ENCODE measurements at places on chromosomes 2 and 18.

DNA sequence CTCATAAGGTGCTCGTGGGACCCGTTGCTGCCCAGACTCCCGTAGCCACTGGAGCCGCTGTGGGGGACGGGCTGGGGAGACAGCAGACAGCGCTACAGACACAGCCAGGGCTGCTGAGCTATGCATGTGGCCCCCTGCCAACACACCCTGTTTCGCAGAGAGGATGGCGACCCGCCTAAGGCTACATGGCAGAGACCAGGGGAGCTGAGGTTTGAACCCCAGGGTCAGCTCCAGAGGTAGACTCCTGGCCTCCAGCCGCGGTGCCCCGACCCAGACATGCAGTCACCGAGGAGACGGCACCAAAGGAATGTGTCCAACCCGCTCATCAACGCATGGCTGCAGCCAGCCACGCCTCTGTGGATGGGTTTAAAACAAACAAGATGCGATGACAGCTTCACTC lies 21.0 kb upstream of the HES6 start:
- DNase-seq = no peak

DNA sequence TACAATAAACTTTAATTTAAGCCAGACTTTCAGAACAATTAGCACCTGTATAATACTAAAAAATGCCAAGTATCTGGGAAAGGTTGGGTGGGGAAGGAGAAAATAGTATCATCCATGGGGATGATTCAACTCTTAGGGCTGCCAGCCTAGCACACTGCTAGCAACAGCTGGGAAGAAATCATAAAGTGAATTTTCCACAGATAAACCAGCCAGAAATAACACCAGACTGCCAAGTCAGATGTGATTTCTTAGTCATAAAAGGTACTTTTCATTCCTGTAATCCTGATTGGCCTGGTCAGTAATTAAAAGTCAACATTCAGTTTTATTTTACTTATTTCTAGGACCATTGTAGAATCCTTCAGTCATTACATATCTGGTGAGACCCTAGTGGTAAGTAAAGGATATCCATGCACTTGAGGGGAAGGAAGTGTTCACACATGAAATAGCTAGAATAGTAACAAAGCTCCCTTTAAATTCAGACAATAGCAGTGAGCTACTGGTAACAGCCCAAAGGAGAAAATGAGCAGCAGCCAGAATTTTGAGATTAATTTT lies 59.4 kb downstream of the LIMS1 start:
- DNase-seq = no peak

DNA sequence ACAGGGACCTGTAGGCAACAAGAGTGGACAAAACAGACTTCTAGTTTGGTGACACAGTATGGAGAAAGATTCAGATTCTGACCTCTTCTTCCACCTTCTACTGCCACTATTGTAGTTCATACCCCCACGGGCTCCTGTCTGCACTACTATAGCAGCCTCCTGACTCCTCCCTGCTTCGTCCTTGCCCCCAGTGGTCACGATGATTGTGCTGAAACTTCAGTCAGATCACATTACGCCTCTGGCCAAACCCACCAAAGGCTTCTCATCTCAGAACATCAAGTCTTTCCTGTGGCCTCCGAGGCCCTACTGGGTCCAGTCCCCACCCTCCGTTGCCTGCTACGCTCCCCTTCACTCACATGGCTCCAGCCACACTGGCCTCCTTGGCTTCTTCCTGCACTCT lies 147.6 kb downstream of the CYP26B1 start:
- DNase-seq = no peak

DNA sequence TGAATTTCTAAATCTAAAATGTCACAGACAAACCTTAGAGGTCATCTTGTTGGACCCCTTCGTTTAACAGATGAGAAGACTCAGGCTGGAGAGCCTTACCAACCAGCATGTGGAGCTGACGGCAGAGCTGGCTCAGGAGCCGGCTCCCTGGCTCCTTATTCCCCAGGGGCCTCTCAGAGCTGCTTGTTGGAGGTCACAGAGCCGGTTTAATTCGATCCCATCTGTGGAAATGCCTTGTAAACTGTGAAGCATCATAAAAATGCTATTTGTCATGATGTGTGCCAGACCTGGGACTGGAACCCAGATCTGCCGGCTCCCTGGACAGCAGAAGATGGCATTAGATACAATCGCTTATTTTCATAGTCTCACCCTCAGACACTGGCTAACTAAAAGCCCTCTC lies 8.2 kb upstream of the CIB4 start:
- no peak for DNase-seq

GRCh38 chr2:109421642-109422041 lies 192.1 kb downstream of the SEPTIN10 start:
- DNase-seq = no peak

DNA sequence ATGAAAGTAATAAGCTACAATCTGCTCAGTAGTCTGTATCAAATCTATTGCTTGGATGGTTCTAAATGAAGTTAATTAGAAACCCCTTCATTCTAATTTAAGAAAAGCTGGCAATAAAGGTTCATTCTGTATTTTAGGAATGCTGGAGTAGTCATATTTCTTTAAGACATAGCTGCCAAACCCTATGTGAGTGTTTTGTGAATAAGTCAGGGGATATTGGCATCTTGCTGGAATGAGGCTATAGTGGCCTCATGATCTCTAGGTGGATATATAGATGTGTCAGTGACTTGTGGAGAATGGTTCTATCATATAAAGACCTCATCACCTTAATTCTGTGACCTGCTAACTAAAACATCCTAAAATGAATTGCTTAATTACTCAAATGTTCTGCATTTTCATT lies 196.3 kb downstream of the PDE1A start:
- no peak for DNase-seq

DNA sequence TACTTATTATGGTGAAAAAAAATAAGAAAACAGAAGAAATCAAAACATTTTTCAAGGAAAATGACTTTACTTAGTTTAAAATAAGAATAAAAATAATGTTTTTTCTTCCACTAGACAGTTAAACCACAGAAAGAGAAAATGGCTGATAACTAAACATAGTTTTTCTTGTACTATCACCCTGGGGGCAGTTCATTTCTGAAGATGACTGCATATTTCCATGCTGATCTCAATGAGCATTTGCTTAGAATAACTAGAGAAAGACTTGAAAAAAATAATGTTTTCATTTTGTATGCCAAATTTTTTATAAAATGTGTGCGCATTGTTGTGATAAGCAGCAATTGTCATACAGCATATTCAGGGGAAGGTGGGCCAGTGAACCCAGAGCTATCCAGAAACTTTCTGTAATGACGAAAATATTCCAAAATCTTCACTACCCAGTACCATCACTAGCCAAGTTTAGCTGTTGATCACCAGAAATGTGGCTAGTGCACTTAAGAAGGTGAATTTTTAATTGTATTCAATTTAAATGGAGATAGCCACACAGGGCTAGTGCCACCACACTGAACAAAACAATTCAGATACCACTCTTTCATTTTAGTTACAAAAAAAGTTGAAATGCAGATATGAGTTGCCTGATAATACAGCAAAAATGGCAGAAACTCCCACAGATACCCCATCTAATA lies 513.4 kb upstream of the NETO1 start:
- no peak for DNase-seq

GRCh38 chr2:23418461-23418911 lies 33.5 kb downstream of the KLHL29 start:
- no peak for DNase-seq

DNA sequence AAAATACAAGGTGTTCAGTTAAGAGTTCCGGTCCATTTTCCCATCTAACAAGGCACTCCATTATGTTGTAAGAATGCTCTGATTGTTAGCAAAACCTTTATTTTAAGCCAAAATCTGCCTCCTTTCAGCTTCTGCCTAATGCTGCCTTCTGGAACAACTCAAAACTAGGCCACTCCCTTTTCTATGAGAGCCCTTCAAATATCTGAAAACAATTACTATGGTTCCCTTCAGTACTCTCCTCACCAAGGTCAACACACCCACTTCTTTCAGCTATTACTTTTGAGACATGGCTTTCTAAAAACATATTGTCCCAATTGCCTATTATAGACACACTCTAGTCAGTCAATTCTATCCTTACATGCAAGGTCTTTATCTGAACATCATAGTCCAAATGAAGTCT lies 429.4 kb downstream of the ERBB4 start:
- no peak for DNase-seq

DNA sequence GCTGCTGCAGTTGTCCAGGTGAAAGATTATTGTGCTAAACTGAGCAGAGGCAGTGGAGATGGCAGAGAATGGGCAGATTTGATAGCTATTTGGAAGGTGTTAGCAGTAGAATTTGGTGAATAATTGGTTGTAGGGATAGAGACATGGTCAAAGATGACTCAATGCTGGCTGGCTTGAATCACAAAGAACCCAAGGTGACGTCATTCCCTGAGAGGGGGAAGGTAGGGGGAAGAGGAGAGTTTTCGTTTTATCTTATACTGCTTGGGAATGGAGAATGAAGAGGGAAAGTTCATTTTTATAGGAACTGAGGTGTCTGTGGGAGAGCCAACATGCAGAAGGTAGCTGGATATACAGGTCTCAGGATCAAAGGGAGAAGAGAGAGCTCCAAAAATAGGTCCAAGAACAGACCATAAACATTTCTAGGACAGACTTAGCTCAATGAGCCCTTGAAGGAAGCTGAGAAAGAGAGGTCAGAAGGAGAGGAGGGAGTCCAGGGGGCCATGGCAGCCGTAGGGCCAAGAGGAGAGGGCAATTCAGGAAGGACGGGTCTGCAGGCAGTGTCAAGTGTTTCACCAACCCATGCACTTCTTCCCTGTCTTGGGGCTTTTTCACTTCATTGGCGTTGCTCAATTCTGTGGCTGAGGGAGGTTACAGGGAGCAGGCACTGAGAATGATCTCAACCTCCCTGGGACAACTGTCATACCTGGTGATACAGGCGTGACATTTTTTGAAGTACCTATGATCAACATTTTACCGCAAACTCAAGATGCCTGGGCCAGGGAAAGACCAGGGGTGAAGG lies 281.3 kb downstream of the TDRD15 start:
- no peak for DNase-seq

DNA sequence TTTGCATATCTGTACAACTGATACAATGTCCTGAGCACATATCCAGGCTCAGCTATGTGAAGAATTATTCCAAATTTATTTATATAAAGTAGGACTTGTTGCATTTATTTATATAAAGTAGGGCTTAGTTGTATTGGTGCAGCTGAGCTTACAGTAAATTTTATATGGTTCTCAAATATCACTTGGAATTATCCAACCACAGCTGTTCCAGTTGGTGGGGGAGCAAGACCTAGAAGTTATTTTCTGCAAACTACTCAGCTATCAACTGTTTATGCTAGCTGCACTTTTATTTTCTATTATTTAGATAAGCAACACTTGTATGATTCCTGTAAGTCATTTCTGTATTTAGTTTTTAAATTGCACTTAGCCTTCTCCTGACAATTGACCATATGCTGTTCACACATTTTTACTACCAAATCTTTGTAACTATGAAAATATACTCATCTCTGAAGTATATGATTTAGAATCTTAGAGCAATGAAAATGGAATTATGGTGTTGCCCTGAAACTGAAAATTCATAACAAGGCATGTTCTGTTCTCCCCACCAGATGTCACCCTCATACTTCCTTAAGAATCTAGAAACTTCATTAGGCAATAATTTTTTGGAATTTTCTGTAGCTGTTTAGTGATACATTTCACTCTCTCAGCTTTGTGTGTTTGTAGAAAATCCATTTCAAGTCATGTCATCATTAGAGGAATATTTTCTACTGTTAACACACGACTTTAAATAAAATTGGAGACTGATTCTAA lies 157.0 kb upstream of the CBLN2 start:
- DNase-seq = no peak

DNA sequence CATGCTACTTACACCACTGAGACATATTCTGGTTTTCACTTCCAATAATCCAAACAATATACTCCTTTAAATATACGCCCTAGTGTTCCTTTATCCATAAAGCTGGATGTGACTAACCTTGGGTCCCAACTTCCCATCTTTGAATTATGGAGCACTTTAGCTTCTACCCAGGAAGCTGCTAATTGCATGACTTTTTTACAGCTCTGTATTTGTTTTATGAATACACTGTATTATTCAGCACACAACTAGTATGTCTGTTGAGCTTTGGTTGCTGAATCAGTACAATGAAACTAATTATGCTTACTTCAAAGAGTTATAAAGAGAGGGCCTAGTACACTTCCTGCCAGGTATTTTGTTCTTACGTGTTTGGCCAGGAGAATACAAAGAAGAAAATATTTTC lies 118.5 kb downstream of the BAZ2B start:
- no peak for DNase-seq

GRCh38 chr2:214960677-214961076 lies 151.2 kb upstream of the BARD1 start:
- no peak for DNase-seq

- DNase-seq = no peak
Measured at GRCh38 chr2:128408349-128409305, 90.0 kb upstream of the HS6ST1 start.

DNA sequence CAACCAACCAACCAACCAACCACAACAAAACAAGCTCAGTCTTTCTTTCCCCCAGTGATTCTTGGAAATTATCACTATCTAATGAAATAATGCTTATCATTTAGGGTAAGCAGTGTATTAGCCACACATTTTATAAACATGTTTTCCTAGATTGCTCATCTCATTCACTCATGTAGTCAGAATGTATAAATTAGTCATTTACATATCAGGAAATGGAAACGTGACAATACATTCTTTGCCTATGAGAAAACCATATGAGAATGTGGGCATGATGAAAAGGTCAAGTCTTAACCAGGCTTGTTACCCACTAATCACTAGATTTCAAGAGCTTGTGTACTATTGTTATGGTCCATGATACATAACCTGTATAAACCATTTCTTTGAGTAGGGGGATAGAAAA lies 1583.4 kb upstream of the PIK3C3 start:
- DNase-seq = no peak

DNA sequence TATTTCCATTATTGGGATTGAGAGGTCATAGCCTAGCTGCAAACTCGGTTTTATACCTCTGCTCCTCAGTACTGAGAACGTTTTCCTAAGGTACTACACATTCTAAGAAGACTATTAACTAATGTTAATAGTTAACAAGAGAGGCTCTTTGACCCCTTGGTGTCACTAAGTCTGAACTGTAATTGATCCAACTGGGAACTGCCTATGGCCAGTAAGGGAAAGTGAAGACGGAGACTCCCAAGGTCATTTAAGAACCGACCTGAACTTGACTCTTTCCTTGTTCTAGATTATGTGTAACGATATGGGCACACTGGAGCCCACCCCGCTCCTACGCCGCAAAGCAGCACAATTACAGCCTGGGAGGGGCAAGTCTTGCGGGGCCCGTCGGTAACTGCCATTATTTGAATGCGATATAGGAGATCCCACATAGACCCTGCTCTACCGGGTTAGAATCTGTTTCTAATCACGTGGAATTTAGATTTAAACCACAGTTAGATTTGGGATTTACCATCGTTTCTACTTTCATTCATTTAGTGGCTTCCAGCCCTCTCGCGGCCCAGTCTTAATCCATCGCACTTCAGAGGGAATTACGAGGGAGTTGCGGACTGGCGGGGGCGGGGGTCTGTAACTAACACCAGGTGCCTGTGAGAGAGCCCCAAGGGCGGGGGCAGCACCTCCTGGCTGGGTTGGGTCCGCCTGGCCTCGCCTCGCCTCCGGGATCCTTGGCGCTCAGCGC lies 84.1 kb upstream of the EPB41L3 start:
- no peak for DNase-seq

Measured in caudate nucleus (tissue), 63 donors.